ENCODE measurements at places on chromosomes 3 and 15. TPM values are rescaled to one million over a fixed set of nuclear protein-coding genes. Genes with fewer than 3 reads are reported as not detected.

GRCh38 chr3:5314897-5315296 lies 127.4 kb downstream of the EDEM1 start:
- no peak for DNase-seq

DNA sequence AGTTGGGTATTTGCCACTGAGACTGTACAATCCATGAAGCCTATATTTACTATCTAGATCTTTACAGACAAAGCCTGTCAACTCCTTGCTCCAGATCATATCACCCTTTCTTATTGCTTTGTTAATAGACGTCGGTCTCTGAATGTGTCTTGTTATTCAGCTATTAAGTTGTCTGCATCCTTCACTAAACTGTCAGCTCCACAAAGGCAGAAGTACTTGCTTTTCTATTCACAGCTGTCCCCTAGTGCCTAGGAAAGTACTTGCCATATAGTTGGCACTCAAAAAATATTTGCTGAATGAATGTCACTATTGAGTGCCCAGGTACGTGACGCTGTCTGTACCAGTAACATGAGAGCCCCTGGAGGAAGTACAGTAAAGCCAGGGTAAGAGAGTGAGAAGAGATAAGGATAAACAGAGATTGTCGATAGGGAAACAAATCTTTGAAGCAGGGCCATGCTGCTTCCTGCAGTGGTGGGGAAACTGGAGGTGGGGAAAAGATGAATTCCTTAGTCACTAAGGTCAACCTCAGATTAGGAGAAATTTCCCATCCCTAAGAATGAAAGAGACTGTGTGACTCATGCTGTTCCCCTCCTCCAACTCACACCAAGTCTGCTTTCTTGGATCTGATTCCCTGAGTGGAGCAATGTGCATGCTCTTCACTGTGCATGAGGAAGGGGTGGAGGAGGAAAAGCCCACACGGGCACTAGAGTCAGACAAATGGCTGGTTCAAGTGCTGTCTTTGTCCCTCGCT lies 36.3 kb downstream of the PRICKLE2 start:
- DNase-seq = no peak

DNA sequence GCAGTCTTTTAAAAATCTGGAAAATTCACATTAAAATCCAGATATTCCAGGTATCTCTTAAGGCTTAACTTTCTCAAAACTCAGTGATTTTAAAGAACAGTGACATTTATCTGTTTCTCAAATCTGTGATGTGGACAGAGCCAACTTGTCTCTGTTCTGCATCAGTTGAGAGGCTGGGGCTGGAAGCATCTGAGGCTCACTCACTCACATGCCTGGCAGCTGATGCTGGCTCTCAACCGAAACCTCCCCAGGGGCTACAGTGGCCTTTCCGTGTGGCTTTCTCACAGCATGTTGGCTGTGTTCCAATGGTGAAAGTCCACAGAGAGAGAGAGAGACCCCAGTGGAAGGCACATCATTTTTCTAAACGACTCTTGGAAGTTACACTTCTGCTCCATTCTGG lies 53.5 kb downstream of the CEMIP start:
- no peak for DNase-seq

DNA sequence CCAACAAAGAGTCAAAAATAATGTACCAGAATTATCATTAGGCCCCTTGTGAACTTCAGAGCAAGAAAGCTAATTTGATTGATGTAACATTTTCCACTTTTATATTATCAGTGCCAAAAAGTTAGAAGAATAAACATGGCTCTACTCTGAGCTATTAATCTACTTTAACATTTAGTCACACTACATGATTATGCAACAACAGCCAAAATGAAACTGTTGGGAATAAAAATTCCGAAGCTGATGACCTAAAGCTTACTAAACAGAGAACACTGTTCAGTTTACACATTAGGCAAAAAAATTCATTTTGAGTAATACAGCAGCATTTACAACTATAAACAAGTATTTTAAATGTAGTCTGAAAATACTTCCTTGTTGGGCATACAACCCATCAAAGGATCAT lies 1134.1 kb downstream of the EPHA3 start:
- no peak for DNase-seq

GRCh38 chr3:32857921-32858320 lies 40.1 kb downstream of the TRIM71 start:
- no peak for DNase-seq

KLHL6 gene
- total RNA-seq = 24.2 TPM

CAV3 gene
- not detected for total RNA-seq
